AML-193 (cell line): ENCODE measurements at places on chromosomes 2 and 18.

GRCh38 chr2:62383846-62384245 lies 122.1 kb downstream of the TMEM17 start:
- no peak for DNase-seq

DNA sequence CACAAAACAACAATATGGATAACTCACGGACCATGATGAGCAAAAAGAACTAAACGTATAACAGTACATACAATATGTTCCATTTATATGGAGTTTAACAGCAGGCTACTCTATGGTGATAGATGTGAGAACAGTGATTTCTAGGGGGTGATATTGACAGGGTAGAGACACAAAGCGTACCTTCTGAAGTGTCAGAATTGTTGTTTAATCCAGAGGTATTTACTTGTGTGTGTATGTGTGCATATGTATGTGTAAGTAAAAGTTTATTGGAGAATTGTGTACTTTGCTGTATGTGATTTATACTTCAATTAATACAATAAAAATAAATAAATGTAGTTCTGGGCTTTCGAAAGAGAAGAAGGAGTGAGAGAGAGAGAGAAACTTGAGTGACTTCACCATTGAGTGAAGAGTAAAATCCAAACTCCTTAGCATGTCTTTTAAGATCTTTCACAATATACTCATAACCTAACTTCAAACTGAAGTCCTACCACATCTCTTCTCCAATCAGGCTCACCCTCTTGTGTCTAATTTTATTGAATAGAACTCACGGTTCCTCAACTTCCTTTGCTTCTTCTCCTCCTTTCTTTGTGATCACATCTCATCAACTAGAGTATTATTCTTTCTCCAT lies 126.0 kb upstream of the KLF7 start:
- DNase-seq, result no peak

GRCh38 chr2:232574674-232575403 lies 24.4 kb downstream of the EIF4E2 start:
- no peak for DNase-seq

GRCh38 chr2:118854507-118855345 lies 7.3 kb upstream of the EN1 start:
- DNase-seq, result no peak

GRCh38 chr2:232058931-232059330 lies 97.4 kb downstream of the DIS3L2 start:
- DNase-seq, result no peak

GRCh38 chr2:29195796-29196195 lies 80.6 kb downstream of the CLIP4 start:
- no peak for DNase-seq

DNA sequence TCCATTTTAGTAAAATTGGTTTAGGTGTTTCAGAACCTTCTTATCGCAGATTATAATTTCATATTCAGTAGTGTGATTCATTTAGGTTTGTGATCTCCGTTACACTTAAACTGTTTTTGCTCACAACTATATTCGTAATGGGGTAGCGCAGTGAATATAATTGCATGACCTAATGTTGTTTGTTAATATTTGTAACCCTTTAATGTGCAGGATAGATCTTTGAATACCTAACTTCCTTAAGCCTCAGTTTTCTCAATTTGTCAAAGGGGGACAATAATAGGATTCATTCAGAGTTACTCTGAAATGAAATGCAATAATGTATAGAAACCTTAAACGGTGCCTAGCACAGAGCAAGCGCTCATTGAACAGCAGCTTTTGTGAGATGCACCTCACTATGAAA lies 558 bp upstream of the ZDBF2 start:
- DNase-seq, result no peak

GRCh38 chr2:196449083-196449482 lies 190.4 kb upstream of the CCDC150 start:
- no peak for DNase-seq

DNA sequence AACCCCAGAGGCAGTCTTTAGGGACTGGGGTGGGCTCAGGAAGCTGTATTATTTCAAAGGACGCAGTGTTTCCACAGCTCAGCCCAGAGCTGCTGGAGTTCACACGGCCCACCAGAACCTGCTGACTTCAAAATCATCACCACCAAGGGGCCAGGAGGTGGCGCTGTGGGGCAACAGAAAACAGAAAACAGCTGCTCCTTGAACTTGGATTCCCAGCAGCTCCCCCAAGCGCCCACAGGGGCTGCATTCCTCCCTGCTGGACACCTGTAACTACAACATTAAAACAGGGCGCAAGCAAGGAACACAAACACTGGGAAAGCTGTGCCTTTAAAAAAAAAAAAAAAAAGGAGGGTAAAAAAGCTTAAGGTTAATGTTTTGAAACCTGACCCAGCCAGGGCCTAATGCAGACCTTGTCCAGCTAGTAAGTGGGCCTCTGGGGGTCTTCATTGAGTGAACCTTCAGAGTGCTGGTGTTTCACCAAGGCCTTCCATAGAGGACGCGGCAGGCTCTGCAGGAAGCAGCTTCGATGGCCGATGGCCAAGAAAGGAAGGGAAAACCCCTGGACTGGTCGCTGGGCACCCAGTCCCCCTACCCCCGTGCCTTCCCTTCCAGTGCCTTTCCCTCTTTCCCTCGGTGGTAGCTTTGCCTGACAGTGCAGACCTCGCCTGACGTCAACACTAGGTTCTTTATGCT lies 25.9 kb downstream of the MLPH start:
- DNase-seq, result peak; percentile 65
